ENCODE measurements at places on chromosomes 2 and 18.

GRCh38 chr2:218448934-218449333, 30.0 kb downstream of the VIL1 start:
- DNase-seq = no peak

GRCh38 chr2:28515176-28515751, 19.4 kb downstream of the PLB1 start:
- no peak for DNase-seq

DNA sequence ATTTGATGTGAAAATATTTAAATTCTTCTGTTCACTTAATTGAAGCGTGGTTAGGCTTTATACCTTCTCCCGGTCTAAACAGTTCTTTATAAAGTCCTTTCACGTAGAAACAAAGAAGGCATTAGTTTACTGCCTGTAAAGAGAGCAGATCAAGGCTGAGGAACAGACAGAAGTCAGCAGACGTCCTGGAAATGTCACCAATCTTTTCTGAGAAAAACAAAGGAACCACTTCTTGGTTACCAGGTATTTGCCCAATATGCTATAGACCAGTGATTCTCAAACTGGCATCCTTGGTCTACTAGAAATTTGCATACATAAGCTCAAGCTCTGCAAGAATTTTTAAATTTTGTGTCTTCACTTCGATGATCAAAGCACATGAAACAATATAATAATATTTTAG, 89.2 kb upstream of the STK17B start:
- DNase-seq = no peak

- DNase-seq = no peak
These were observed 5.2 kb downstream of the CCL20 start for GRCh38 chr2:227818675-227819397.

- no peak for DNase-seq
These were observed 33.2 kb downstream of the PTPN4 start for GRCh38 chr2:119792907-119793312.

DNA sequence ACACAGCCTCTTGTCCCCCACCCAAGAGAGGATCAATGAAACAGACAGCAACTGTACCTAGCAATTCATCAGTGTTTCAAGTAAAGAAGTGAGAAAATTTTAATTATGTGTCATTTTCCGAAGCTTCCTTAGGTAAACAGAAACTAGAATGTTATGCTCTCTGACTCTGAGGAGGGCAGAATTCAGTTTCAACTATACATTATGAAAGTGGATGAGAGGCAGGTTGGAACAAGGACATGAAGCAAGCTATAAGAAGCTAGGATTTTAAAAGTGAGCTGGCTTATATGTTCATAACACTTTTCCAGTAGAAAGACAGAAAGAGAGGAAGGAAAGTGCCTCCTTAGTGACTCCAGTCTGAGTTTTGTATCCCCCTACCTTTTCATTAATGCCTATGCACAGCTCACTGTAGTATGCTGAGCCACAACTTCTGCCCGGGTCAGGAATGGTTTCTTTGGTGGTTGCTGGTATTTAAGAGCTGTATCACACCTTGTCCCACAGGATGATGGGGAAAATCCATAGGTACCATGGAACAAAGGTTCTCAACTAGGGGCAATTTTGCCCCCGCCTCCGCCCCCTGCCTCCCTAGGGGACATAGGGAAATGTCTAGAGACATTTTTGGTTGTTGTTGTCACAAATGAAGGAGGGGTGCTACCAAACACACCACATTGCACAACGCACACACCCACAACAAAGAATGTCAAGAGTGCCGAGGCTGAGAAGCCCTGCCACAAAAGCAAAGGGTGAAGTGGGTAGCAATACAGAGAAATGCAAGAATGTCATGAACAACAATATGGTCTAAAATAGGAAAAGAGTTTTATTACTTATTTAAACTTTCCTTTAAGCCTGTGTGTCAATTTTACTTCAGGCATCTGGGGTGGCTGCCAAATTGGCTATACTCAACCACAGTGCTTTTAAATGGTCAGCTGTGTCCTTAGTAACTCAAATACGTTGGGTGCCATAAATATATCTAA, 161.0 kb upstream of the ZFP36L2 start:
- DNase-seq = no peak

DNA sequence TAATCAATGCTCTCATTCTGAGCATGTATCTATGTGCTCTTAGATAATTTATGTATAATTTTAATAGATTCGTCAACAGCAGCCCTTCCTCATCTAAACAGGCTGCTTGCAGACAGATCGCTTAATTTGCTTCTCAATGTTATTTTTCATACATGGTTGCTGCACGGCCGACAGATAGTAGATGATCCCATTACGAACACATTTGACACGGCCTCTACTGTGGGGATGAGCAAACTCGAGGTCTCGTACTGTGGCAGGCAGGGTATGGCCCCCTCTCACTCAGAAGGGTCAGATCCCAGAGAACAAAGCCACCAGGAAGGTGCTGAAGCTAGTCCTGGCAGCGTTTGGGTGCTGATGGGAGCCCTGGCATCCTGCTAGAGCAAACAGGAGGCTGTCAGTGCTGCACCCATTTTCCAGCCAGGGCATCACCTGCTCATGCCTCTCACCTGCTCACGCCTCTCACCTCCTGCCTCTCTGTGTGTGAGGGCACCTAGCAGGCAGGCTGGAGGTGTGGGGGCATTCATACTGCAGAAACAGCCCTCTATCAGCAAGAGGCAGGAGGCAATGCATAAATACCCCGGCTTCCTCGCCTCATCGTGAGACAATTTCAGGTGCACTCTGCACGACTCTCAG, 80.0 kb downstream of the KLHL29 start:
- no peak for DNase-seq

DNA sequence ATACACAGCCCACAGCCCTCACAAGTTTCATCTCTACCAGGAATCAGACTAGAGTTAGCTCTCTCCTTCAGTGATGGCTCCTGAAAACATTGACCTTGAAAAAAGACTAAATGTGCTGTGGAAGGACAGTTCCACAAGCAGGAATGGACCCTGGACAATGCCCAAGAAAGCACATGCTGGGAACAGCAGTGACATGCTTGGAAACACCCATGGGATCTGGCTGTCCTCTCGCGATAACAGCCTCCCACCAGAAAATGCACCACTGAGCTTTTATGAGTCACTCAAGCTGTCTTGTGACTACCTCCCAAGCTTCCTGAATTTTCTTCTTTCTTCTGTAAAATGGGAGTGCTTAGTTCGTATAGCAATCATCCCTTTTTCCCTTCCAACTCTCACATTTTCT, 269.2 kb downstream of the LRATD1 start:
- DNase-seq = no peak

DNA sequence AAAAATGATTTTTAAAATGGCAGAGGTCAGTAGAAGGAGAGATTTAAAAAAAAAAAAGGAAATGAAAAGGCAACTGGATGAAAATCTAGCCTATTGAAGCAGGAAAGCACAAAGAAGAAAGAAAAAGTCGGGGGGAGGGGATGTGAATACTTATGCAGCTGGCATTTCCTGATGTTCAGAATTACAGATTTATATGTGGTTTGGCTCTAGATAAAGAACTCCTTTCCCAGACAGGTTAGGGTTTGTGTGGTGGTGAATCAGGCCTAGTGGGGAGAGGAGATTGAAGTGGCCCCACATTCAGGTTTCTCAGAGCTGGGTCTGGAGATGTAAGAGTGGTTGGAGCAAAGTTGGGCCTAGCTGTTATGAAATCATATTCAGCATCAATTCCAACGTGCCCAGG, 394.4 kb downstream of the FIGN start:
- DNase-seq = no peak
